ENCODE measurements at places on chromosomes 2 and 18.

DNA sequence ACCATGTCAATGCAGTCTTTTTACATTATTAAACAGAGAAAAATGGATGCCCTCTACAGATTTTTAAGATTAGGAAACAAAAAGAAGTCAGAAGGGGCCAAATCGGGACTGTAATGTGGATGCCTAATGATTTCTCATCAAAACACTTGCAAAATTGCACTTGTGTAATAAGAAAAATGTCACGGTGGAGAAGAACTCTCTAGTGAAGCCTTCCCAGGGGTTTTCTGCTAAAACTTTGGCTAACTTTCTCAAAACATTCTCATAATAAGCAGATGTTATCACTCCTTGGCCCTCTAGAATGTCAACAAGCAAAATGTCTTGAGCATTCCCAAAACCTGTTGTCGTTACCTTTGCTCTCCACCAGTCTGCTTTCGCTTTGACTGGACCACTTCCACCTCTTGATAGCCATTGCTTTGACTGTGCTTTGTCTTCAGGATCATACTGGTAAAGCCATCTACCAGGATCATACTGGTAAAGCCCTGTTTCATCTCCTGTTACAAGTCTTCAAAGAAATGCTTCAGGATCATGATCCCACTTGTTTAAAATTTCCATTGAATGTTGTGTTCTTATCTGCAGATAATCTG is 226.8 kb downstream of the TNS1 start:
- no peak for DNase-seq

DNA sequence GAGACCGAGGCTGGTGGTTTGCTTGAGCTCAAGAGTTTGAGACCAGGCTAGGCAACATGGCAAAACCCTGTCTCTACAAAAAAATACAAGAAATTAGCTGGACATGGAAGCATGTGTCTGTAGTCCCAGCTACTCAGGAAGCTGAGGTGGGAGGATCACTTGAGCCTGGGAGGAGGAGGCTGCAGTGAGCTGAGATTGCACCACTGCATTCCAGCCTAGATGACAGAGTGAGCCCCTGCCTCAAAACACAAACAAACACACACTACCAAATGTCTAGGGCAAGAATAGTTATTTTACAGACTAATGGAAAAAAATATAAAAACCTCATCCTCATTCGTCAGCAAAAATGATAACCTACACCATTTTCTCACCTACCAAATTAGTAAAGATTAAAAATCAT is 15.3 kb downstream of the BUB1 start:
- no peak for DNase-seq

DNA sequence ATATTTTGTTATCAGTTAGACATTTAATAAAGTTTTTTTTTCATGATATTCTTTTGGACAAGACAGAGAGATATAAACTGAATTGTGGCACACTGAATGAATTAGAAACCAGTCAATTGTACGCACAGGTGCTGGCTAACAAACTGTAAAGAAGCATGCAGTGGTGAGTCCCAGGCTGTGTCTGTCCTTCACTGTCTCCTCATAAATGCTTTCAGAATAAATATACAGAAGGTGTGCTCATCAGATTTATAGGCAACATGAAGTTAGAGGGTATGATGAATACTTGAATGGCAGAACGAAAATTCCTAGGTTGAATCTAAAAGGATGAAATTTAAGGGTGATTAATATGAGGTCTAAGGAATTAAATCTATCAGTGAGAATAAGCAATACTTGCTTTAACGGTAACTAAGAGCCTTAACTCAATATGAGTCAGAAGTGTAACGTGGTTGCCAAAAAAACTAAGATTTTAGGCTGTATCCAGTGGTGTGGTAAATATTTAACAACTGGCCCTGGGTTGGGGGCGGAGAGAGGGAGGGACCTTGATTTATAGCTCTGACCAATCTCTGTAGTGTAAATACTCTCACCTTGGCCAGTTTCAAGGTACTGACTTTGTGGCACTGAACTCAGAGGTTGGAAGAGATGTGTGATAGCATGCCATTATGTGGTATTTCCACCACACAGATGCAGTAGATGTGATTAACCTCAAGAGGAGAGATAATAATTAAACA is 41.9 kb upstream of the AAK1 start:
- DNase-seq, result no peak

- DNase-seq, result no peak
Measured at GRCh38 chr2:145744541-145745386, 1224.8 kb upstream of the ZEB2 start.

- DNase-seq, result no peak
Measured at GRCh38 chr2:23801396-23801795, 125.5 kb downstream of the ATAD2B start.

- DNase-seq, result no peak
Measured at GRCh38 chr18:69674966-69675365, 272.7 kb downstream of the CD226 start.

DNA sequence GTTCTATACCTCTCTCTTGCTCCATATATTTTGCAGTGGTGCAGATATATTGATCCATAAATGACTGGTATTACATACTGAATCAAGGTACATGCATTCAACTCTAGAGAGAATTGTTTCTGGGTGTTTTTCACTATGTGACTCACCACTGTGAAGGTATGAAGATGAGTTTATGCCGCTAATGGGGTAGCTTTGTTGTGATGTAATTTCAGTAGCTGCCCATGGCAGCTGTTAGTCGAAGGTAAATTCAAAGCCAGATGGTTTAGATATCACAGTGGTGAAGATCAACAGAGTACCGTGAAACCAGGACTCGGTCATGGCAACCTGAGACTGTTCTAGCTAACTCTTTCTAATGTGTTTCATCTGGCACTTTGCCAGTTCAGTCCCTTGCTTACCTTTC is 50.4 kb downstream of the PKP4 start:
- DNase-seq, result no peak

DNA sequence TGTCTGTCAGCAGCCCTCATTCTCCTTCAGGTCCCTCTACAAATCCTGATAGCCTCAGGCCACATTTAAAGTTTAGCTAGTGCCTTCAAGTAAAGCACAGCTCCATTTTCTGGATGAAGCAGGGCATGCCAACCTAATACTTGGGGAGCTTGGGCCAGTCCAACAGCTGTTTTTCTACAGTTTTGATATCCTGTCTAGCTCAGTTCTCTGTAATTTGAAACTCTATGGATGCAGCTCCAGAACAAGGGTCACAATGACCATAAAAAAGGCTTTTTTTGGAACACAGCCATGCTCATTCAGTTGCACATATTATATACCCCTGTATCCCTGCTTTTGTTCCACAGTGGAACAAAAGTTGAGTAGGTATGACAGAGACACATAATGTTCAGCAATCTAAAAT is 373.5 kb downstream of the SUCLG1 start:
- DNase-seq, result no peak

- no peak for DNase-seq
Measured at GRCh38 chr2:239726631-239727181, 298.4 kb downstream of the NDUFA10 start.

- DNase-seq, result no peak
Measured at GRCh38 chr2:231515603-231516002, 14.6 kb downstream of the NMUR1 start.

- DNase-seq, result no peak
Measured at GRCh38 chr2:73173781-73174180, 28.6 kb upstream of the NOTO start.

- no peak for DNase-seq
Measured at GRCh38 chr2:52390651-52391050, 1358.7 kb upstream of the NRXN1 start.

DNA sequence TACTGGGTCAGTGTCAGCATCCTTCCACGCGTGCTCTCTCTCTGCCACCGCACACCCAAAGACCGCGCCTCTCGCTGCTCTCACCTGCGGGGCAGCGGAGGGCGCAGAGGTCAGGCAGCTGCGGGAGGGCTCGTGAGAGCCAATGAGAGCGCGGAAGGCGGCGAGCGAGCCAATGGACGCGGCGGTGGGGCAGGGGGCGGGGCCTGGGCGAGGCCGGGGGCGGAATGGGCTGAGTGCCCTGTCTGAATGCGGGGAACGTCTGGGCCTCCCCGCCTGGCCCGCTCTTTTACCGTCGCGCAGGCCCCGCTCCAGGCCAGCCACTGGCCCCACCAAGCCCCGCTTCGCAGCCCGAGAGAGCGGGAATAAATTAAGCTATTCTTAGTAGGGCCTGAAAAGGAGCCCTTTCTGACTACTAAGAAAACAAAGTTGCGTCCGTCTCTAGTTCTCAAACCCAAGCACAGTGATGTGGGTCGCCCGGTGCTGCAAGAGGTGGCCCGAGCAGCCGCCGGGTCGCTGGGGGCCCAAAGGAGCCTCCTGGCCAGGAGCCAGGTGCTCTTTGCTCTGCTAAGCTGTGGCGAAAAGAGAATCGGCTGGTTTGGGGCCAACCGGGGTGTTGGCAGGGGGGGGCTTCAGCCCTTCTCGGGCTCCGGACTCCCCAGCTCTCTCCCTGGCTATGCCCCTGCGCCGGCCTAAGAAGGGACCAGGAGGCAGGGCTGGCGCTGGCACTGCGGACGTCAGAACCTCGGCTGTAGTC is 81.1 kb upstream of the GLI2 start:
- no peak for DNase-seq

- DNase-seq, result no peak
Measured at GRCh38 chr2:50546790-50547189, 485.1 kb downstream of the NRXN1 start.

GRCh38 chr18:48442761-48443160 is 33.6 kb upstream of the ZBTB7C start:
- no peak for DNase-seq

- peak; percentile 28 for DNase-seq
Measured at GRCh38 chr18:48913201-48913600, 37.6 kb downstream of the SMAD7 start.

- no peak for DNase-seq
Measured at GRCh38 chr18:12011957-12012549, 30.7 kb downstream of the IMPA2 start.

DNA sequence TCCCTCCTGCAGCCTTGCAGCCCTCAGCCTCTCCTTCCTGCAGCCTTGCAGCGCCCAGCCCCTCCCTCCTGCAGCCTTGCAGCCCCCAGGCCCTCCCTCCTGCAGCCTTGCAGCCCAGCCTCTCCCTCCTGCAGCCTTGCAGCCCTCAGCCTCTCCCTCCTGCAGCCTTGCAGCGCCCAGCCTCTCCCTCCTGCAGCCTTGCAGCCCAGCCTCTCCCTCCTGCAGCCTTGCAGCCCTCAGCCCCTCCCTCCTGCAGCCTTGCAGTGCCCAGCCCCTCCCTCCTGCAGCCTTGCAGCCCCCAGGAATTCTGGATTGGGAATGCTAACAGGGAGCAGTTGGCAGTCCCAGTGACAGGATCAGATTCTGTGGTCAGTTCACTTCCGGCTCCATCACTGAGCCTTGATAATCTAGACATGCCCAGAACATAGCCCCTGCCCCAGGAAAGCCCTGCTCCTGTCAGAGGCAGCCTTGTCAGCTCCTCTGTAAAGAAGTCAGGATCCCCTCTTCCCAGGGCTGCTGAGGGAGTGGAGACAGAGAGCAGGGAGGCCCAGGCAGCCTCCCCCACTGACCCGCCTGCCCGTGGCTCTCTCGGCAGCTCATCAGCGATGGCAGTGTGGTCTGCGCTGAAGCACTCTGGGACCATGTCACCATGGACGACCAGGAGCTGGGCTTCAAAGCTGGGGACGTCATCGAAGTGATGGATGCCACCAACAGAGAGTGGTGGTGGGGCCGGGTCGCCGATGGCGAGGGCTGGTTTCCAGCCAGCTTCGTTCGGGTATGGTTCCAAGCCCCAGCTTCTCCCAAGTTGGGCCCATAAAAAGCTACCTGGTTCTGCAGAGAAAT is 54.8 kb downstream of the FAM168B start:
- DNase-seq, result no peak

GRCh38 chr2:205387350-205388055 is 294.8 kb upstream of the NRP2 start:
- no peak for DNase-seq

DNA sequence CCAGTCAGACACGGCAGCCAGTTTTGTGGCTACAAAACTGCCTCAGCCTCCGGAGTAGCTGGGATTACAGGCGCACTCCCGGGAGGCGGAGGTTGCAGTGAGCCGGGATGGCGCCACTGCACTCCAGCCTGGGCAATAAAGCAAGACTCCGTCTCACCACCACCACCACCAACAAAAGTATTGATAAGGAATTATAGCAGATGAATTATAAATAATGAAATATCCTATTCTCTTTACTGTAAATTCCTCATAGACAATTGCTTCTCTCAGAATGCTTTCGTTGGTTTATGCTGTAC is 1.4 kb upstream of the FAM161A start:
- DNase-seq, result no peak

- no peak for DNase-seq
Measured at GRCh38 chr2:105812180-105813044, 67.7 kb downstream of the NCK2 start.

DNA sequence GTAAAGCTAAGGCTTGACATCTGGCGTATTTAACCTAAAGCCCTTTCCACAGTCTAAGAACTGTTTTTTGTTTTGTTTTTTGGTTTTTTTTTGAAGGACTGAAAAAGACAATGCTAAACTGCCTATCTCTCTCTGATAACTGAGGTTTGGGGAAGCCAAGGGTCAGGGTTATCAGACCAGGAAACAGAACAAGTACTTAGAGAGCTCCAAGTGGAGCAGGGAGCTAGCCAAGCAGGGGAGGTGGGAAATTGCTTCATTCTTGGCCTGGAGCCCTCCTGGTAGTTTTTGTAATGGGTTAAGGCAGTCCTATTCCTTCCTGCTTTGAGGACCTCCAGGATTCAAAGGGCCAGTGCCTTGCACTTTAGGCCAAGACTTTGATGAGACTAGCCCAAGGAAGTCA is 154.3 kb upstream of the LTBP1 start:
- DNase-seq, result no peak

DNA sequence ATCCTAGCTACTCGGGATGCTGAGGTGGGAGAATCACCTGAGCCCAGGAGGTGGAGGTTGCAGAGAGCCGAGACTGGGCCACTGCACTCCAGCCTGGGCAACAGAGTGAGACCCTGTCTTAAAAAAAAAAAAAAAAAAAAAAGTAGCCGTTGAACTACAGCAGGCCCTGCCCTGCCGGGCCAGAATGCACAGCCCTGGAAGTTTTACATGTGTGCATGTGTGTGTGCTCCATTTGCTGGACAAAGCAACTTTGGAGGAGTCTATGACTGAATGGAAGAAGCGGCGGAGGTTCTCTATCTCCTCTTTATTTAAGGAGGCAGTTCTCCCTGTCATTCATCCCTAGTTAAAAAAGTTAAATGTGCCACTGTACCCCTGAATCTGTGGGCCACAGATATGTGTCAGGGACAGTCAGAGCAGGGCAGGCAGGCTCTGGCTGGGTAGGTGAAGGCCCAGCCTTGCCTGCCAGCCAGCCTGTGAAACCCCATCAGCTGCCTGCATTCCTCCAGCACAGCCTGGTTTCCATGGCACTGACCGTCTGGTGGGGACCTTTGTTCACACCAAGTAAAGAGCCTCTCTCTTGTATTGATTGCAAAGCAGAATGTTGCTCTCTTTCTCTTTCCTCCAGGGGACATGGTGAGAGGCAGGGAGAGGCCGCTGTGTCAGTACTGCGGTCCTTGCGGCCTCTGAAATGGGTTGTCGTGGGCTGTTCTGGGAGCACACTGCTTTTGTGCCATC is 10.9 kb downstream of the LIPG start:
- no peak for DNase-seq

DNA sequence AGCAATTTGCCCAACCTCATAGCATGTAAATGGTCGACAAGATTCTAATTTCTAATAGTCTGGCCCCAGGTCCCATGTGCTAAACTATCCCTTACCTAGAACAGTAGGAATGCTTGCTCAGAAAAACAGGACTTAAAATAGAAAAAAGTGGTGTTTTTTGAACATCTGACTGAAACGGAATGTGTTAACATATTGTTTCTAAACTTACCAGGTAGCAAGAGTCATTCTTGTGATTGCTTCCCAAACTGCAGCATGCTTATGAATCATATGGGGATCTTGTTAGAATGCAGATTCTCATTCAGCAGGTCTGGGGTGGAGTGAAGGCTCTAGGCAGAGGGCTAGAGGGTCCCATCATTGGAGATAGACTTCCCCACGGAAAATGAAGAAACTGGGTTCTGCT is 5.8 kb upstream of the SLC20A1 start:
- DNase-seq, result no peak

Measured in stimulated activated CD4-positive, alpha-beta T cell treated with anti-CD3 and anti-CD28 coated beads, Interleukin-15, amount 100 ng/mL, for 1 hour (primary cell).